ENCODE measurements at places on chromosomes 3 and 15.

GRCh38 chr15:32709295-32710033, 8.3 kb upstream of the GREM1 start:
- H3K4me1 ChIP-seq = peaks cover 7% of the 10 kb centered on the region
- H3K4me3 ChIP-seq = no peak overlapping the region
- no peak for DNase-seq
- H3K36me3 ChIP-seq = no peaks in the 10 kb centered on the region
- peaks cover 69% of the 10 kb centered on the region for H3K27me3 ChIP-seq

DNA sequence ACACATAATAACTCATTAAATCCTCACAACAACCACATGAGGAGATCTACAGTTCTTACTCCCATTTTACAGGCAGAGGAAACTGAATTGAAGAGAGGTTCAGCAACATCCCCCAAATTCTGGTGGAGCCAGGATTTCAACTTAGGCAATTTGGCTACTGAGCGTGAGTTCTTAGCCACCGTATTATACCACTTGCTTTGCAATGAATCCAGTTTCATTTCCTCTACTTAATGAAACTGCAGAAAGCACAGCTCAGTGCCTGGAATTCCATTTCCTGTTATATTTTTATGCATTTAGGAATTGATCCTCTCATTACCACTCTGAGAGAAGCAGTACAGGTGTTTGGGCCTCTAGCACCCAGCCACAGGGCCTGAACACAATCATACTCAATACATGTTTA, 4.3 kb downstream of the ZNF860 start:
- H3K27ac ChIP-seq = no peak overlapping the region
- no peak overlapping the region for H3K4me3 ChIP-seq
- H3K27me3 ChIP-seq = peaks cover 3% of the 10 kb centered on the region
- H3K4me1 ChIP-seq = peaks cover 8% of the 10 kb centered on the region
- no peaks in the 10 kb centered on the region for H3K36me3 ChIP-seq
- DNase-seq = no peak

- peak overlapping the region; percentile 81 for H3K27ac ChIP-seq
- peaks cover 76% of the 10 kb centered on the region for H3K4me1 ChIP-seq
- no peaks in the 10 kb centered on the region for H3K27me3 ChIP-seq
These were observed 23.6 kb downstream of the VGLL4 start for GRCh38 chr3:11619946-11620652.

DNA sequence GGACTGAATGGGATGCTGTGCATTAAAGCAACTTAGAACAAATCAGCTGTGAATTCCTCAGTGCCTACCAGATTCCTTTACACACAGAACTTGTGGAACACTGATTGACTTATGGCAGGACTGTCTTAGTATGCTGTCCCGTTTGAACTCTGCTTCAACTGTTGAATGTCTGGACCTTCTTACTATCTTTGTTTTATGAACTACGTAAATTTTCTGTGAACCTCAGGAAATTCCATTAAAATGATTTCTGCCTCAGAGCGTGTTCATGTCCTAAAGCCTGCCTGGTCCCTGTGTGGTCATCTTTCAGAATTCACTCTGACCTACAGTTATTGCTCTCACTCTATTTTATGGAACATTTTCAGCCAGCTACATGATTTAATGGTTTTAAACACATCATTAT, 29.4 kb upstream of the FBN1 start:
- no peaks in the 10 kb centered on the region for H3K27me3 ChIP-seq
- H3K27ac ChIP-seq = no peak overlapping the region
- no peak for DNase-seq
- H3K4me3 ChIP-seq = no peak overlapping the region
- H3K4me1 ChIP-seq = peaks cover 5% of the 10 kb centered on the region
- H3K36me3 ChIP-seq = no peaks in the 10 kb centered on the region

- H3K27me3 ChIP-seq = peaks cover 66% of the 10 kb centered on the region
- H3K4me3 ChIP-seq = peak overlapping the region; percentile 34
- DNase-seq = no peak
- no peaks in the 10 kb centered on the region for H3K36me3 ChIP-seq
- peaks cover 14% of the 10 kb centered on the region for H3K4me1 ChIP-seq
These were observed 5.1 kb downstream of the DUOX1 start for GRCh38 chr15:45134682-45135604.

DNA sequence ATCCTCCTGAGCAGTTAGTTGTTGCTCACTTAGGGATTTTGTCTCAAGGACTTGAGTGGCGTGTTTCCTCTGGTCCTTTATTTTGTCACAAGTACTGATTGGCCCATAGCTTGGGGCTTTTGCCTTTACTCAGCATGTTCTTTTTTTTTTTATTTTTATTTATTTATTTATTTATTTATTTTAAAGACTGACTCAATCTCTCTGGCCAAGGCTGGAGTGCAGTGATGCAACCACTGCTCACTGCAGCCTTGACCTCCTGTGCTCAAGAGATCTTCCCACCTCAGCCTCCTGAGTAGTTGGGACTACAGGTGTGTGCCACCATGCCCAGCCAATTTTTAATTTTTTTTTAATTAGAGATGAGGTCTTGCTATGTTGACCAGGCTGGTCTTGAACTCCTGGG, 223.9 kb upstream of the TPM1 start:
- no peak overlapping the region for H3K27ac ChIP-seq
- H3K36me3 ChIP-seq = no peaks in the 10 kb centered on the region
- no peaks in the 10 kb centered on the region for H3K27me3 ChIP-seq
- no peak overlapping the region for H3K4me3 ChIP-seq
- H3K4me1 ChIP-seq = peaks cover 26% of the 10 kb centered on the region

DNA sequence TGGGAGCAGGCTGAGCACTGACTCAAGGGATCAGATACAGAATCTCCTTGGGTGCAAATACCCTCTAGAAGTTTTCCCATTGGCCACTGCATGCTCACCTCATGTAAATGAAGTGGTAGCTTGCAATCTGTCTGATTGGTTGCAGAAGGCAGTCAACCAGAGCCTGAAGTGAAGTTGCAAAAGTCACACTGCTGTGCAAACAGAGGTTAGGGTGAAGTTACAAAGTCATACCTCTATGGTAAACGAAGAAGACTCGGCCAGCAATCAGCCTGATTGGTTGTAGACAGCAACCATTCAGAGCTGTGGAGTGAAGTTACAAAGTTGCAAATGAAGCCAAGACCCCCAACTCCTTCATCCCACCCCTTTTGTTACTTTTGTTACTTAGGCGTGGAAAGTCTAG, 27.1 kb downstream of the STARD9 start:
- no peak overlapping the region for H3K27ac ChIP-seq
- no peak overlapping the region for H3K4me3 ChIP-seq
- no peaks in the 10 kb centered on the region for H3K27me3 ChIP-seq
- no peak for DNase-seq
- H3K36me3 ChIP-seq = peaks cover 9% of the 10 kb centered on the region
- peaks cover 18% of the 10 kb centered on the region for H3K4me1 ChIP-seq

DNA sequence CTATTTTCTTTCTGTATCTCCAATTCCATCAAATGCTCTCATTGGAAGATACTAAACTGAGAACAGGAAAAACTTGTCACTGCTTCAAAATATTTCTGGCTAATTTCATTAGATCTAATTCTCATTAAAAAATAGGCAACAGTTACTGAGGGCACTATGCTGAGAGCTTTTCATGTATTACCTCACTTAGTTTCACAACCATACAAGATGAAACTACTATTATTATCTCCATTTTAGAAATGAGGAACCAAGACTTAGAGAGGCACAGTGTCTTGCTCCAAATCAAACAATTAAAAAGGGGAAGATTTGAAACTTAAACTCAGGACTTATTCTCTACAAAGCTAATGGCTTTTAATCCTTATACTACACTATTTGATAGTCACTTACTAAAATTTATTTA, 7.2 kb upstream of the OTOL1 start:
- no peak overlapping the region for H3K27ac ChIP-seq
- no peak for DNase-seq
- H3K4me3 ChIP-seq = no peak overlapping the region
